Amniotic stem cell (primary cell): ENCODE measurements at places on chromosomes 1 and 21.

- peak; percentile 63 for DNase-seq
These were observed 26.8 kb upstream of the CRNN start for GRCh38 chr1:152440635-152441471.

GRCh38 chr1:153775458-153776327 lies 486 bp downstream of the SLC27A3 start:
- DNase-seq, result peak; percentile 19

DNA sequence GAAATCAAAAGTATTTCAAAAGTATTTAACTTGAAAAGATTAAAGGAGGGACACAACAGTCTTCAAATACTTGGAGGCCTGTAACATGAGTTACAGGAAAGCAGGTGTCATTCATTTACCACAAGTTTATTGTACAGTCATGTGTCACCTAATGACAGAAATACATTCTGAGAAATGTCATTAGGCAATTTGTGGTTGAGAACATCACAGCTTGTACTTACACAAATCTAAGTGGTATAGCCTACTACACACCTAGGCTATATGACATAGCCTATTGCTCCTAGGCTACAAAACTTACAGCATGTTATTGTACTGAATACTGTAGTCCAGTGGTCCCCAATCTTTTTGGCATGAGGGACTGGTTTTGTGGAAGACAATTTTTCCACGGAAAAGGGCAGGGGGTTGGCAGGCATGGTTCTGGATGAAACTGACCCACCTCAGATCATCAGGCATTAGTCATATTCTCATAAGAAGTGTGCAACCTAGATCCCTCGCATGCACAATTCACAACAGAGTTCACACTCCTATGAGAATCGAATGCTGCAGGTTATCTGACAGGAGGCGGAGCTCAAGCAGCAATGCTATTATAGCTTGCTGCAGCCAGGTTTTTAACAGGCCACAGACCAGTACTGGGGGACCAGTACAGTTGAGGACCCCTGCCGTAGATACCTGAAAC lies 25.0 kb upstream of the PHTF1 start:
- DNase-seq, result no peak

- peak; percentile 23 for DNase-seq
These were observed 650 bp downstream of the PCNX2 start for GRCh38 chr1:233294913-233295236.

DNA sequence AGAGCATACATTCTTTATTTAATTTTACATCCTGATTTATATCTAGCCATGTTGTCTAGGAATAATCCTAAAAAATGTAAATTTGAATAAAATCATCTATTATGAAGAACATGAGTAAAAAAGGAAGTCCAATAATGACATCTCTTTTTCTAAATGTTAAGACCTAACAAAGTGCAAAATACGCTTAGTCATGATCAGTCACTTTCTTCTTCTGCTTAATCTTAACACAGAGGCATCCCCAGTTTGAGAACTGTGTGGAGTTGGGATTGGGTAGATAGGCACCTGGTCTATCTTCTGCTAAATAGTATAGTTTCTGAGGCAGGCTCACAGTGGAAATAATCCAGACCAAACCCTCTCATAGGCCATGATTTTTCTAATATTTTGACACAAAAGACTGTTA lies 311.7 kb upstream of the LRRC7 start:
- no peak for DNase-seq

DNA sequence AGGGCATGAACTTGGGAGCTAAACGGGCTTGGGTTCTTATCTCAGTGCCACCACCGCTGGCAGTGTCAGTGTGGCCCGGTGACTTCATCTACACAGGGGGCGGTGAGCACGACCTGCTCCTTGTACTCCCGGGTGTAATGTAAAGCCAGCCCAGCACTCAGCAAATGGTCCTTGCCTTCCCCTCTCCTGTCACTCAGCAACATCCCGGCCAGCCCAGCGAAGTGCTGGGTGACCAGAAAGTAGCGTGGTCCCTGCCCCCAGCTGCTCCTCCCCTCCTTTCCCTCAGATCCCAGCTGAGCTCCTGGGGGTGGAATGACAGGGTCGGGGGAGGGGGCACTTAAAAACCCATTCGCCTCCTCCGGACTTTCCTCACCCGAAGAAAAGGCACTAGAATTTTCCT lies 7.2 kb downstream of the KCNN3 start:
- no peak for DNase-seq

DNA sequence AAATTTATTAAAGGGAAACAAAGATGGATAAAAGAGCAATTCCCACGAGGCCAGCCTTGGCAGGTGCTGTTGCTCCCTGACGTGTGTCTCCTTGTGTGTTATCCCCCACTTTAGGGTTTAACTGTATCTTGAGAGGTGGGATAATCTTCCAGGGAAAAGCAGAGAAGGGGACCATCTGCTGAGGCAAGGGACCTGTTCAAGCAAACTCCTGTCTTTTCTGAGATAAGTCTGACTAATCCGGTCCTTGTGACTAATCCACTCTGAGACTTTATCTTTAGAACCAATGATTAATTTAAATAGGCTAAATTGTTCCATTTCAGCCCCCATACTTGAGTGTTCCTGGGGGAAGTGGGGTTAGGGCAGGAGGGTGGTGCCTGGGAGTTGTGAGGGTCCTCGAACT lies 163.6 kb downstream of the CAMTA1 start:
- no peak for DNase-seq

- DNase-seq, result no peak
These were observed 56.4 kb downstream of the DIP2A start for GRCh38 chr21:46515109-46515508.

DNA sequence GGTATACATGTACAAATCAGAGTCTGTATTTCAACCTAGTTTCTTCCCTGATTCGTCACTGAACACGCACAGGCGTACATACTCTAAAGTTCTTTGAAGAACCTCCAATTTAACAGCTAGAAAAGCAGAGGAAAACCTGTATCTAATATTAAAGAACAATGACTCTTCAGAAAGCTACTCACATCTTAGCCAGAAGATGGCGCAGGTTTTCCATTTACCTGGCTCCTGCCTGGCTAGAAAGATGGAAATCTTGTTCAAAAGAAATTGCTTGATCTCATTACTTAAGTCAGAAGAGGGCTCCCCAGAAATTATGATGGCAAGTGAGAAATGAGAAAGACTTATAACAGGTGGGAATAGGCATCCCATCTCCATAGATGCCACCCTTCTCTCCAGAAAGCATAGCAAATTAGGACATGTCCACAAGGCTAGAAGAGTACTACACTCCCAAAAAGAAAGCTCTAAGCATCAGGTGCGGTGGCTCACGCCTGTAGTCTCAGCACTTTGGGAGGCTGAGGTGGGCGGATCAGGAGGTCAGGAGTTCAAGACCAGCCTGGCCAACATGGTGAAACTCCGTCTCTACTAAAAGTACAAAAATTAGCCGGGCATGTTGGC lies 19.0 kb upstream of the L1TD1 start:
- DNase-seq, result peak; percentile 35

DNA sequence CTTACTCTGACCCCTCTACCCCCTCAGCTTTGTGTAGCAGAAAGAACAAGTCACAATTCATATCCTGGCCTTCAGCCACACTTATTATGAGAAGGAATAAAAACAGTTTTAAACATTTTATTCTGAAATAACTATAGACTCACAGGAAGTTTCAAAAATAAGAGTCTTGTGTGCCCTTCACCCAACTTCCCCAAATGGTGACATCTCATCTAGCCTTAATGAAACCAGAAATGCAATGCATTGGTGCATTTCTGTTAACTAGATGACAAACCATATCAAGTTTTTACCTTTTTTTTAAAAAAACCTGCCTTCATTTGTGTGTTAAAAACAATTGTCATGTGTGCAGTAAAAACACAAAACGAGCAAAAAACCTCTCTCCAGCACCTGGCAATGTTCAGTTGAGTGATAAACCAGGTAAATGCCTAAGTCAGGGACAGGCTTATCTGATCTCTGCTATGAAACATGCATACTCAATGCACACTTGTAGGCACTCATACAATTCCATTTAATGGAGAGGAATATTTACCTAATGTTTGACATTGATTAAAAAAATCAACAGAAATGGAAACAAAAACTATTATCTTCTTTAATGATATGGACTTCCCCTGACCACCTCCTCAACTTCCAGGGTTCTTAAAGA lies 51.5 kb downstream of the SH3BGR start:
- no peak for DNase-seq

- DNase-seq, result no peak
These were observed 313.6 kb downstream of the OLFM3 start for GRCh38 chr1:101683136-101683535.

GRCh38 chr1:4652631-4653327 lies 1.6 kb upstream of the AJAP1 start:
- no peak for DNase-seq

- DNase-seq, result no peak
These were observed 68.2 kb upstream of the COL24A1 start for GRCh38 chr1:86224651-86225310.

DNA sequence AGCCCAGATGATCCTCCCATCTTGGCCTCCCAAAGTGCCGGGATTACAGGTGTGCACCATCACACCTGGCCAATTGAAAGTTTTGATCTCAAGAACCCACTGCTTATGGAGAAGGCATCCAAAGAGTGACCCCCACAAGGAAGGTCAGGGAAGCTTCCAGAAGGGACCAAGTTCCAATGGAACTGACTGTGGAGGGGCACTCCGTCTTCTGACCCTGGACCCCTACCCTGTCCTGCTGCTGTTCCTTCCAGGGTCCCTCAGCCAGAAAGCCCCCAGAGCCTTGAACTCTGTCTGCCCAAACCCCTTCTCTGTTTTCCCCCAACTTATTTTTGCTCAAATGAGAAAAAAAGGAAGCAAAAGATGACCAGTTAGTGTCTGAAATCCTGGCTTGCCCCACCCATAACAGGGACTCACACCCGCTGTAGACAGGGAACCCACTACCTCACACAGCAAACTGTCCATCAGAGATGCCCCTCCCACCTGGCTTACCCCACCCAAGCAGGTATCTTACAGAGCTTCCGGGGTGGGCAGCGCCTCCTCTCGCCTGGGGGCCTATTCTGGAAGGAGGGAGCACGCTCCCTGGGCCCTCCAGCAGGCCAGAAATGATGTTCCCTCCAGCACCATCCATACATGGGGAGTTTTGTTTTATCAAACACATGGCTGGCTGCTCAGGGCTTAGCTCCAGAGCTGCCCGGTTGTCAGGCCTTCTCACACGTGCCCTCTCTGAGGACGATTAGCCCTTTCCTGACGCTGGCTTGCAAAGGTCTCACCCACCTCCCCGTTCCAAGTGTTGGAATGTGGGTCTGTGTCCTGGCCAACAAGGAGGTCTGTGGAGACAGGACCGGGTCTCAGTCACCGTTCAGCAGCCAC lies 3.1 kb upstream of the WNT3A start:
- DNase-seq, result no peak

DNA sequence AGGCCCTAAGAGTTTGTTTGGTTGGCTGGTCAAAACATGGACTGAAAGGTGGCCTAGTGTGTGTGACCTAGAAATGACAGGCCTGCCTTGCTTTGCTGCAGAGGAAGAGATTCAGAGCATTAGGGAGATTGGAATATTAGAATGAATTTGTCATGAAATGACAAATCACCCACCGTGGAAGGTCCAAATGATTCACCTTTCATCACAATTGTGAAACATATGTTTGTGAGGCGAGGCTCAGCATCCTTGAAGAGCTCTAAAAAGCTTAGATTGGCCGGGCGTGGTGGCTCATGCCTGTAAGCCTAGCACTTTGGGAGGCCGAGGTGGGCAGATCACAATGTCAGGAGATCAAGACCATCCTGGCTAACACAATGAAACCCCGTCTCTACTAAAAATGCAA lies 5.5 kb downstream of the LCE1B start:
- DNase-seq, result no peak

- no peak for DNase-seq
These were observed 14.1 kb downstream of the ZBTB18 start for GRCh38 chr1:244065063-244065793.

DNA sequence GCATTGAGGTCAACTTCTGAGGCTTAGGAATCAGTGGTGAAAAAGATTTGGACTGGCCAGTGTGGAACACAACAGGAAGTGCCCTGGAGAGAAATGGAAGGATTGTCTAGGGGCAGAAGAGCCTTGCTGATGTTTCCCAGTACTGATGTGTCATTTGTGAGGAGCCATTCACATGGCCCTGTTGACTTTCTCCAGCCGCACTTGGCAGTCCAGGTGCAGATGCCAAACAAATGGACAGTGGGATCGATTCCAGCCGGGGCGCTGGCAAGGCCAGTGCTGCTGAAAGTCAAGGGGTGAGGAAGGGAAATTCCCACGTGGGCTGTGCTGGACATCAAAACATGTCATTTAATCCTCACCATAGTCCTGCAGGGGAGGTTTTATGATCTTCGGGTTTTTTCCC lies 4.9 kb upstream of the TRIM63 start:
- no peak for DNase-seq
